ENCODE measurements at places on chromosomes 6 and 20.

DNA sequence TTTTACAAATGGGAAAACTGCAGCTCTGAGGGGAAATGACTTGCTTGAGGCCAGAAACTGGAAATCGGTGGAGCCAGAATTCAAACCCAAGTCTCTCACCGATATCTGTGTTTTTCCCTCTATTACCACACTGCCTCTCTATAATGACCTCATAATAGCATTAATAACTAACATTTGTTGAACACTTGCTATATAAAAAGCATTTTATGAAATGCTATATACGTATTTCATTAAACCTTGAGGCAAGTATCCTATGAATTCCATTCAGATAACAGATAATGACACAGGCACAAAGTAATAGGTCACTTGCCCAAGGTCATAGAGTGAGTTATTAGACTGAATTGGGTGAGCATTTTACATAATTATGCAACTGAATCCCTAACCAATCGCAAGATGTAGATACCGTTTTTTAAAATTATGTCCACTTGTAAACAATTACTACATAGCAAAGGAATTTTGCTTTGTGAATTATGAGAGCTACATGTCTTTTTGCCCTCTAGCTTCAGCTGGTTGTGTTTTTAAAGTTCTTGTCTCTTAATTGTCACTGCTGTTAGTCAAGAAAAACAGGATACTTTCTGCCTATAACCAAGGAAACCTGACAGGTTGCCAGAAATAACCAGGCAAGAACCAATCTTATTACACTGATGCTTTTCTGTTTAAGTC is 4.7 kb downstream of the DSN1 start:
- DNase-seq, result no peak

GRCh38 chr20:37995856-37996605 is 37.2 kb downstream of the TTI1 start:
- DNase-seq, result no peak

DNA sequence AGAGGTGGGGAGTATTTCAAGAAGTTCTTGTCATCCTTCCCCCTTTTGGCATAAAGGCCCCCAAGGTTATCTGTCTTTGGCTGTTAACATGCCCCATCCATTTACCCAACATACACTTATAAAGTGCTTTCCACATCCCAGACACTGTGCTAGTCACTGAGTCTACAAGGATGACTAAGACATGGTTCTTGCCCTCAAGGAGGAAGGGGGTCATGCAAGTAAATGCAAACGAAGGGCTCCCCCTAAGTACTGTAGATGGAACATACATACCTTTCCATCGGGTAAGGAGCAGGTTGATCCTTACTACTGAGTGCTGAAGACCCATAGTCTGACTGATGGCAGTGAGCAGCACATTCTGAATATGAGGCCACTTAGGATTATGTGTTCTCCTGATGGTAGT is 38.3 kb downstream of the HECA start:
- DNase-seq, result no peak

DNA sequence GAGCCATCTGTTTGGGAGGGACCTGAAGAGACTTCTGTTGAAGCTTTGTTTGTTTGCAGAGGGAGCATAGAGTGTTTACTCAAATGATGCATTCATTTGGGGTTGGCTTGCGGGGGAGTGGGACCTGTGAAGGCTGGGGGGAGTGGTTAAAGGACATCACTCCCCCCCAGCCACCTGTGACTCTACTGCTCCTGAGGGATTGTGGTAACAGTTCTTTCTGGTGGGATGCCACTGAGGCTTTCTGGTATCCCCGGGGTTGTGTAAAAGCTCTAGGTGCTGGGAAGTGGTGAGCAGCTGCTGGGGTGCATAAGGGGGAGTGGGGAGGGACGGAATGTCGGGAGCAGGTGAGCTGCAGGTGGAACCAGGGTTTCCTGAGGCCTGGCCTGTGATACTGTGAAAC is 239.2 kb upstream of the QKI start:
- DNase-seq, result no peak

DNA sequence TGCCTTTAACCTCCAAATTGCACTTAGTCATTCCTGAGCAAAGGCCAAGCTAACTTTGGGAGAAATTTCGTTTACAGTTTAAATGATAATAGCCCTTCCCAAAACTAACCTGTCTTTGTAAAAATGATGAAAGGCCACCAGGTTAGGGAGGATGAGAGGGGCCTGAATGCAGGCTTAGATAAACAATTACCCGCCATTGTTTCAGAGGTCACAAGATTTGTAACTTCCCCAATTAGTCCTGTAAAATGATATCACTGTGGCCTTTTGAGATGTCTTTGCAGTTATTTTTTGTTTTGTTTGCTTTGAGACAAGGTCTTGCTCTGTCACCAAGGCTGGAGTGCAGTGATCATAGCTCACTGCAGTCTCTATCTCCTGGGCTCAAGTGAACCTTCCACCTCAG is 26.3 kb downstream of the GNL1 start:
- no peak for DNase-seq

GRCh38 chr6:15551798-15552197 is 111.0 kb downstream of the DTNBP1 start:
- no peak for DNase-seq

- no peak for DNase-seq
Measured at GRCh38 chr6:104640150-104640700, 219.5 kb downstream of the HACE1 start.

- no peak for DNase-seq
Measured at GRCh38 chr20:38426006-38426897, 8.9 kb downstream of the SNHG17 start.

GRCh38 chr6:104559435-104560202 is 300.1 kb downstream of the HACE1 start:
- no peak for DNase-seq

GRCh38 chr6:124487623-124488431 is 474.4 kb upstream of the RNF217 start:
- DNase-seq, result no peak

DNA sequence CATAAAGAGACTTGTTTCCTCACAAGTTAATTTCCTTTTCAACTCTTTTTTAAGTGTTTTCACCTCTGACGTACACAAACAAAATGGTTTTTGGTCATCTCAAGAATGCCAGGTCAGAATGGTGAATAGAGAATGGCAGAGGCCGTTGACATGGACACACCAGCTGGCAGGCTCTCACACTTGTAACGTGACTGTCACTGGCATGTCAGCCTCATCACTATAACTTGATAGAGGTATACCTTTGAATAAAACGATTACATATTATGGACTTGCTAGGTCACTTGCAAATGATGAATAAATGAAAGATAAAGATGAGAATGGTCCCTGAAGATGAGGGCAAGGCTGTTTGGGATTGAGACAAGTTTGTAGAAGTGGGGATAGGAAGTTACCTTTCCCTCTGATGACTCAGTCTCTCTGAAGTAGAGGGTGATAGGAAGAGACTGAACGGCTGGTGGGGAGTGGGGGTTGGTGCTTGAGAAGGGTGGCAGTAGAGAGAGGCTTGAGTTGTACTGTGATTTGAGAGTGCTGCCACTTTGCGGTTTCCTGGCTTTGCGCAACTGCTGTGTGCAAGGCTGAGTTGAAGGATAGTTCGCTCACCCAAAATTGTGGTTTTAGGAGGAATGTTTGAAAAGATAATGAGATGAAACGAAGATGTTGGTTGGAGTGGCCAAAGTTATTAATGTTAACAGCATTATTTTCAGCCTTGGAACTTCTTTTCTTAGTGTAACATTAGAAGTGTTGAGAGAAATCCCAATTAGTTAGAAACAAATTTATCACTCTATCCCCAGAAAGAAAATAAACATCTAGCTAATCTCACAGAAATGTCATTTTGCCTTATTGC is 30.3 kb downstream of the TBPL1 start:
- no peak for DNase-seq

- no peak for DNase-seq
Measured at GRCh38 chr20:50926530-50926929, 4.7 kb downstream of the ADNP start.

GRCh38 chr20:22866812-22867341 is 168.2 kb upstream of the SSTR4 start:
- DNase-seq, result no peak

All from memory B cell (primary cell).